ENCODE measurements at places on chromosomes 5 and 9.

DNA sequence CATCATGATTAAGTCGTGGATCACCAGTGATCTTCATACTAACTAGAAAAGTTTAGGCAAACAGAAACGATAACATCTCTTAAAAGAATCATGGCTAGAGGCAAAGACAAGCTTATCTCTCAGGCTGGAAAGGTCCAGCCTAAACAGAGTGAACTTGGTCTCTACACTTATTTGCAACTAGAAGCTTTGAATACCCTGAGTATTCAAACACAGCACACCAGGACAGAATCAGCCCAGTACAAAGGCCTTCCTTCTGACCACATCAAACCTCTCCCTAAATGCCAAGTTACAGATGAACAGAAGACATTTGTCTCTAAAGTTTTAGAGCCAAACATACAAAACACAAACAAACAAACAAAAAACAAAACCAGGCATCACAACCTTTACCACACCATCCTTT, 57.2 kb downstream of the ELAVL2 start:
- DNase-seq, result no peak

DNA sequence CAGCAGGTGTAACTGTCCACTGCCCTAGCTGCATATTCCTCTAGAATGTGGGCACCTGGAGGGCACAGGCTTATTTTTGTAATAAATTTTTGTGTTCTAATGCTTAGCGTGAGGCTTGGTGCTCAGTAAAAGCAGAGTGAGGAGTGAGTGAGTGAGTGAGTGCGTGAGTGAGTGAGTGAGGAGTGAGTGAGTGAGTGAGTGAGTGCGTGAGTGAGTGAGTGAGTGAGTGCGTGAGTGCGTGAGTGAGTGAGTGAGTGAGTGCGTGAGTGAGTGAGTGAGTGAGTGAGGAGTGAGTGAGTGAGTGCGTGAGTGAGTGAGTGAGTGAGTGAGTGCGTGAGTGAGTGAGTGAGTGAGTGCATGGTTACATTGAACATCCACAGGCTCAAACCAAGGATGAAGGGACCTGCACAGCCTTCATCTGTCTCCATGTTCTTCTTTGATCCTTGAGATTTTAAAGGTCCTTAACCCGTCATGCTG, 371.5 kb downstream of the MED10 start:
- DNase-seq, result no peak

DNA sequence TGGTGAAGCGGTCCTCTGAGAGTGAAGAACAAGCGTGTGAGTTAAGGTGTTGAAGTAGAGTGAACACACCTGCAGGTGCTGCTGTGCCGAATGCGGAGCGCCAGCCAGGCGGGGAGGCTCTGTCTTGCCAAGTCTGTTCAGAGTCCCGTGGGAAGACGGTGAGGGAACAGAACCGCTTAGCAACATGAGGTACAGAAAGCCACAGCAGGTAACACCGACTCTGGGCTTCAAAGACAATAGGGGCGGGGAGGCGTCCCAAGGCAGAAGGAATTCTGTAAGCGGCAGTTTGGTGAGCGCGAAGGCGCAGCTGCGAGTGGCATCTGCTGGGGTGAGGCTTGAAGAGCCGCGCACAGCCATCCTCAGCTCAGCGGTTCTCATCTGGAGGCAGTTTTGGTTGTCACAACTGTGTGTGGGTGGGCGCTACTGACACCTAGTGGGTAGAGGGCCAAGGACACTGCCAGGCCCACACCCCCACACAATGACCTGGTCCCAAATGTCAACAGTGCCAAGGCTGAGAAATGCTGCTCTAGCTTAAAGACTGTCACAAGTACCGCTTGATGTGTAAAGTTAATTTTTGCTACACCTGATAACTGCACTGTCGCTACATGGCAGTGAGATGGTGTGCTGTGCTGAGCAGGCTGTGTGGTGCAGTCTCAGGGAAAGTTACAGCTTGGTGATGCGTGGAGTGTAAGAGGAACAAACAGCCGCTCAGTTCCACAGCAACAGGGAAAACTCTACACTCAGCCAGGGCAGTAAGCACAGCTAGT, 67.4 kb upstream of the TBC1D9B start:
- DNase-seq, result peak; percentile 34

- DNase-seq, result no peak
Measured at GRCh38 chr5:79130781-79131180, 19.2 kb downstream of the BHMT start.

DNA sequence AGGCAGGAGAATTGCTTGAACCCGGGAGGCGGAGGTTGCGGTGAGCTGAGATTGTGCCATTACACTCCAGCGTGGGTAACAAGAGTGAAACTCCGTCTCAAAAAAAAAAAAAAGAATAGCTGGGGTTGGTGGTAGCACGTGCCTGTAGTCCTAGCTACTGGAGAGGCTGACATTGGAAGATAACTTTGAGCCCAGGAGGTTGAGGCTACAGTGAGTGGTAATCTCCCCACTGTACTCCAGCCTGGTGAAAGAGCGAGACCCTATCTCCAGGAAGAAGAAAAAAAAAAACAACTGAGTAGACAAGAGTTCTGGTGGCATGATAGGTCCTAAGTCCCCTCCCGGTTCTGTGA, 26.3 kb downstream of the GOLGA2 start:
- no peak for DNase-seq

DNA sequence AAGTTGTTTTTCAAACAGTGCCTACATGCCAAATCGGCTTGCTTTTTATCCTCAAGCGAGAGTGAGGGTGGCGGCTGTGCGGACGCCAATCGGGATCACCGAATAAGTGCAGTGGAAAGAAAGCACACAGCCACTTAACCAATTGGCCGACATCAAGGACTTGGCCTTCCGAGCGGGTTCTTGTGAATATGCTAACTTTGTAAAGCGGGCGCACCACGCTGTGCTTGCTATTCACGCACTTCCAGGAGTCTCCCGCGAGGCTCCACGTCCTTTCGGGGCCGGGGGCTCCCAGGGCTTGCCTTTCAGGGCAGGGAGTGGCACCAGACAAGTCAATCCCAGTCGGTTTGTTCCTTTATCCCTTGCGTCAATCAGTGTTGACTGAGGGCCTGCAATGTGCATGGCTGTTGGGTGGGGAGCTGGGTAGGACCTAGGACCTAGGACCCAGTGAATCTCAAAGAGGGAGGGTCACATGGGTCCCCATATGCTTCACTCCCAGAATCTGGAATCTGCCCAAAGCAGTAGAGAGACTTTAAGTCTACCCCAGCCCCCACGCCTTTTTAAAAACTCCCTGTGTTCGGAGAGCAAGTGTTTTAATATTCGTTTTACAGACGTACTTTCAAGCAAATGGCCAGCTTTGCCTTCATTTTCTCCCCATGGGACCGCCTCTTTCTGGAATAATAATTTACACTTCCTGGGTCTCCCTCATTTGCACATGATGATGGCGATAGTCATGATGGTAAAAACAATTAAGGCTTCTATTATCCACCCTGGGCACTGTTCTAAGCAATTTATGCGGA, 2.0 kb upstream of the GCNT4 start:
- no peak for DNase-seq

DNA sequence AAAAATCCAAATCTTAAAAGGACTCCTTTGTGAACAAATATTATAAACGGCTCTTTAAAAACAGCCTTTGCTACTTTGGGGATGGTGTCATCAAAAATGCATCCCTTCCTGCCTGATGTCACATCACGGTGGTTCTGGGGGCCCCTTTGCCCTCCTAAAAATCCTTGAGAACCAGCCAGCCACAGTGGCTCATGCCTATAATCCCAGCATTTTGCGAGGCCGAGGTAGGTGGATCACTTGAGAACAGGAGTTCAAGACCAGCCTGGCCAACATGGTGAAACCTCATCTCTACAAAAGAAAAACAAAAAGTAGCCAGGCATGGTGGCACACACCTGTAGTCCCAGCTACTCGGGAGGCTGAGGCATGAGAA, 43.9 kb downstream of the FNBP1 start:
- no peak for DNase-seq

DNA sequence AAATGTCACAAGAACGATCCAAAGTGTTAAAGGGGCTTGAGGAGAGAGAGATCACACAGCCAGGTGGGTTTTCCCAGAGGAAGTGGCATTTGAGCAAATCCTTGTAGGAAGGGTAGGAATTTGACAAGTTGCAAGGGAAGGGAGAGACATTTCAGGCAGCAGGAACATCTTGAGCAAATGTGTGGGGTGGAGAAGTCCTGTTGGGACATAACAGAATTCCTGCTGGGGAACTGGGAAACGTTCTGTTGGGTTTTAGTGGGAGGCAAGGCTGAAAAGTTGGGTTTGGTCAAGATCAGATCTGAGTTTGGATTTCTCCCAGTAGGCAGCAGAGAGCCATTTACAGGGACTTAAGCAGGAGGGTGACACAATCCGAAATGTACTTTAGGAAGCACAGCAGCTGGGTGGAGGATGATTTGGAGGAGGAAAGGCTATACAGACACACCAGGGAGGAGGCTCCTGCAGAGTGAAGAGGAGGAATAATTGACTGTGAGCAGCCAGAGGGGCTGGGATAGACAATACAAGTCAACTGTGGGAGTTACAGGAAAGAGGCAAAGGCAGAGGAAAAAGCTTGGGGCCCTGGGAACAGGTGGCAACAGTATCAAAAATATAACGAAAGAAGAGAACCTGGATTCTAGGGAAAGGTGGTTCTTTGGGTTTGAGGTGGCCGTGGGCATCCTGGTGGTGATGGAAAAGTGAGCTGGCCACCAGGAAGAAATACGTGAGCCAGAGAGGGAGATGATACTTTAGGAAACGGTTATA, 3.1 kb upstream of the ZSWIM6 start:
- no peak for DNase-seq

DNA sequence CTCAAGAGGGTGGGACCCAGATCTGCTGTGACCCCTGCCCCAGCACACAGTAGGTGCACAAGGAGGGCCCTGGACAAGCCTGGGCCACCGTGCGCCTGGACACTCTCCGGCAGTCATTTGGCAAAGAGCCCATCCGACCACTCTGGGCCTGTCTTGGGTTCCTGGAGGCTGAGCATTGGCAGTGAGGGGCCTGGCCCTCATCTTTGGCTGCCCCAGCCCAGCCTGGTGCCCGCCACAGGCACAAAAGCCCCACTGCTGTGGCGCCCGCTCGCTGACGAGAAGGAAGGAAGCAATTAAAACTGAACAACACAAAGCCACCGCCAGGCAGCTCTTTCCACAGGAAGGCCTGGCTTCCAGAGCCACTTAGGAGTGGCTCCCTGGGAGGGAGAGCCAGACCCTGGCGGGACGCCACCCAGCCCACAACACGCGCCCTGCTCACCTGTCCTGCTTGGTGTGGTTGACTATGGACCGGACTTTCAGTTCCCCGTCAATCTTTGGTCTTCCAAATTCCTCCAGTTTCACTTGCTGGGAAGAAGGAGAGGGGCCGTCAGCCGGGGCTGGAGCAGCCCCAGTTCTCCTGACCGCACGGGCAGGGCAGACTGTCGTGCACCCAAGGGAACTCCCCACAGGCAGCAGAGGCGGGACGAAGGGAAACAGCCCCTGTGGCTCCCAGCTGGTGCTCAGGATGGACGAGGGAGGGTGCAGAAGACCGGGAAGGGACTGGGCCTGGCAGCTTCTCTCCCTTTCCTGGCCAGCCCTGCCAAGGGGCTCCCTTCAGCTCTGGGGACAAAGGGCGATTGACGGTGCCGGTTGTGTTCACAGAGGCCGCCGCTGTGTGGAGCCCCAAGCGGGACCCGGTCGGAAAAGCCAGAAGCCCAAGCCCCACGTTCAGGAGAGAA, 50.9 kb upstream of the SARDH start:
- DNase-seq, result peak; percentile 88

DNA sequence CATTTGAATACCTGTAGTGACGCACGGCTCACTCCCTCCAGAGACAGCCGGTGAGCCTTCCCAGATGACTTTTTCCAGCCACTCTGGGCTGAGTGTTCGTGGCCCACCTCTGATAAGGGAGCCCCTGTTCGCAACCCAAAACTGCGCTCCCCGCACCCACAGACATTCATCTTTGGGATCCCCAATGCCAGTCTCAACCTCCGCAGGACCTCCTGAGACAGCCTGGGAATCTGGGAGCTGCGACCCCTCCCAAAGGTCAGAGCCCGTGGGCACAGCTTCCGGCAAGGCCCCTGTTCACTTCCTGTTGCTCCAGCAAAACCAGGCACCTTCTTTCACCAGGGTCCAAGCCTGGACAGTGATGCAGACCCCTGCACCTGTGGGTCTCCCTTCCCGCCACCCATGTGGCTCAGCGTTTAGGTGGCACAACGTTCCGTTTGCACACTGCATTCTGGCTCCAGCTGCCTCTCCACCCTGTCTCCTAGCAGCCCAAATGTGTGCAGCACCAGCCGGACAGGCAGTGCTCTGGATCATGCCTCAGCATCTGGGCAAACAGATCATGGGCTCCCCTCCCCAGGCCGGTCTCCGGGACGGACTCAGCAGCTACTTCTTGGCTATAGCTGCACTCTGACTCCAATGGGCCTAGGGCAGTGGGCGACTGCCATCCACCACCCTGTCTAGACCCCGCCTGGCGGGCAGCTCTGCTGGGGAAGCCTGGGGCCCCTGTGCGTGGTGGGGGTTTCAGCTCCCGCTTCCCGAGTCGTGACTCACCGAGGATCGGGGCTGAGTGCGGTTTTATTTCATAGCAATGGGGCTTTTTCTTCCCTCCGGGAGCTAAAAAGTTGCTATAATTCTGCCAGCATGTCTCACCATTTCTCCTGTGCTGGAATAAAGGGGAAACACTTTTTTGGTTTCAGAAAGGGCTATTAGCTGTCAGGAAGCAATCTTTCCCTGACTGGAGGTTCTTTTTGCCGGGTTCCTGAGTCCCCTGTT, 156.0 kb downstream of the OLFM1 start:
- no peak for DNase-seq

GRCh38 chr5:53974021-53974420, 336.4 kb downstream of the ARL15 start:
- no peak for DNase-seq

DNA sequence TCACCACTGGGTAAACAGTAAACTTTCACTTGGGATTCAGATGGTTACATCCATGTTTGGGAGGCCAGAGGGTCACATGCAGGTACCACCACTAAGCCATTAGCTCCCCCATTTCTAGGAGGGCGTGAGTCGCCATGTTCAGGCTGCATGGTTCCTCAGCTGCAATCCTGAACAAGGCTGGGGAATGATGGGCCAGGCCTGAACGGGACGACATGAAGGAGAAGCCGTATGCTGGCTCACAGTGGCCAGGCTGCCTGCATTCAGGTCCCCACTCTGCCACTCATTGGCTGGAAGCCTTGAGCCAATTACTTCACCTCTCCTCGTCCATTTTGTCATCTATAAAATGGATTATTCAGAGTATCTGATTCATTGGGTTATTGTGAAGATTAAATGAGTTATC, 9.0 kb upstream of the FBP2 start:
- DNase-seq, result no peak

DNA sequence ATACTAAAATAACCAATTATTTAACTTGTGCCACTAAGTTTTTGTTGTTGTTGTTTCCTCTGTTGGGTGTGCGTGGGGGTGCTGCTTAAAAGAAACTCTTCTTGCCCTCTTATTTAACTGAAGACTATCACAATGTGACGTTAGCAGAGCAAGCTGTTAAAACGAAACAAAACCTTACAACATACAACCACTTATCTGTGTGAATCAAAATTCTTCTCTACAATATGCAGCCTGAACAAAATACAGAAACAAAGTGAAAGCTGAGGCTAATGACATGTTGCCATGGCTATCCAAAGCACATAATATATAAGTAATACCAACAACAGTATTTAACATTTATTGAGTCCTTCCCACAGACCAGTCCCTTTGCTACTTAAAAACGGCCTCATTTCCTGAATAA, 291.0 kb downstream of the FBXL17 start:
- DNase-seq, result no peak

- DNase-seq, result no peak
Measured at GRCh38 chr5:54835647-54836046, 149.7 kb downstream of the ESM1 start.
